COR-L47 (cell line): ENCODE measurements at places on chromosomes 4 and X.

GRCh38 chrX:132704769-132705168, 215.9 kb upstream of the MBNL3 start:
- no peak for DNase-seq

GRCh38 chr4:121308328-121308663, 72.5 kb downstream of the QRFPR start:
- DNase-seq, result no peak

DNA sequence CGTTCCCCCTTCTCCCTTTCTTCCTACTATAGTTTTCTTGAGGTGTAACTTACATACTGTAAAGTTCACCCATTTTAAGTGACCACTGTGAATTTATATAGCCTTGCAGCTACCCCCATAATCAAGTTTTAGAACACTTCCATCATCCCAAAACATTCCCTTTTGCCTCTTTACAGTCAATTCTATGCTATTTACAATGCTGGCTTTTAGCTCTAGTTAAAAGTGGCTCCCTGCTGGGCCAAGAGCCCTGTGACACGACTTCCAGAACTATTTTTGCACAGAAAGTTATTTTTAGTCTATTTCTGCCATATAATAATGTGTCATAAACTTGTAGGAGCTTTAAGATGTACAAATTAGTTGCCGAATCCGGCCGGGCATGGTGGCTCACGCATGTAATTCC, 26.9 kb downstream of the MAP7D2 start:
- no peak for DNase-seq

GRCh38 chr4:46185766-46186165, 61.9 kb upstream of the GABRG1 start:
- no peak for DNase-seq

DNA sequence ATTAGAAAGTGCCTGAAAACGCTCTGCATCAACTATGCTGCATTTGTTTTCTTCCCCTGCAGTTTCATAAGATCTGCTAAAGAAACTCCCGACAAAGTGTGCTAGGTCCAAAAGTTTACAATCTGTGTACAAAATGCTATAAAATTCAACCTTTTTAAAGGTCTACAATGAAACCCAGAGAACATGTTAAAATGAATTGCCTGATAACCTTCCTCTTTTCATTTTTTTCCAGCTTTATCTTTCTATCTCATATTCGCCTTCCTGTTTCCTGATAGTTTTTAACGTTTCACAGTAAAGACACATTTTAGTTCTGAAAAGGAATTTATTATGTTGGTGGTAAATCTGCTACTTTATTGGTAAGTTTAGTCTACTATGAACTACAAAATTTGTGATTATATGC, 9.5 kb upstream of the HPGDS start:
- DNase-seq, result no peak

DNA sequence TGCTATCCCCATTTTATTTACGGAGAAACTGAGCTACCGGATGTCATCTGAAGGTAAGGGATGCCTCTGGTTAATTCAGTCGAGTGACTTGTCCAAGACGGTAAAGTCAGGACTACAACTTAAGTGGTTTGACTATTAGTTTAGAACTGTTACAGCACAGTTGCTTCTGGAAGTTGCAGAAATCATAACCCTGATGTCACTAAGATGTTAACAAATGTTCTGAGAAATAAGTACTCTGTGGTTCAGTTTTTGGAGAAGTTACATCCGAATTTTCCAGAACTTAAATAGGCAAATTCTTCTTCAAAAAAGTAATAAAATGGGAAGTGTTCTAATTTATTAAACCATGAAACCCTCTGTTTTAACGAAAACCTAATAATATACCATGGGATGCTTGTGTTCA, 3.1 kb downstream of the PPA2 start:
- no peak for DNase-seq

- DNase-seq, result no peak
Observed at GRCh38 chr4:3465698-3466671, 2.9 kb downstream of the DOK7 start.

GRCh38 chr4:10069075-10069642, 47.4 kb downstream of the WDR1 start:
- peak; percentile 29 for DNase-seq

GRCh38 chr4:80202741-80203553, 5.6 kb downstream of the PRDM8 start:
- no peak for DNase-seq

- DNase-seq, result no peak
Observed at GRCh38 chr4:114226968-114227760, 247.7 kb upstream of the ARSJ start.

DNA sequence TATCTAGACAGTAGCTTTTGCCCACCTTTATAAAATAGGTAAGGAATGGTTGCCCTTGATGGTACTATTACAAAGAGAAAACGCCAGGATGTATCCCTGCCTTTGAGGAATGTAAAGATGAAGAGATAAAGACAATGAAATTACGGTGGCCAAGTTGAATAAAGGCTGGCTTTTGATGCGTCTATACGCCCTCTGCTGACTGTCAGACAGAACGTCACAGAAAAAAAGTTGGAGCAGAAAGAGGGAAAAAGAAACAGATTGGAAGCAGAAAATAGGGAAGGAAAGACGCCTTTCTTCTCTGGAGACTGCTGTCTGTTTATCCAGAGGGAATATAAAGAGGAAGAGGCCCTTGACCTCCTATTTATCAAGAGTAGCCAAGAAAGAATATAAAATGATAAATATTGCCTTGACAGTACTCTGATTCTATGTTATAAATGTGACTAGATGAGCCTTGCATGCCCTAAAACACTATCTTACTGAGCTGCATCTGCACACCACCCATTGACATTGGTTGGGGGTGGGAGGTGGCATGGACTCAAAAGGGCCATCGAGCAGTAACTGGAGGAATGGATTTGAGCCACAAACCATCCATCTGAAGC, 30.6 kb downstream of the PCDH19 start:
- DNase-seq, result peak; percentile 6

DNA sequence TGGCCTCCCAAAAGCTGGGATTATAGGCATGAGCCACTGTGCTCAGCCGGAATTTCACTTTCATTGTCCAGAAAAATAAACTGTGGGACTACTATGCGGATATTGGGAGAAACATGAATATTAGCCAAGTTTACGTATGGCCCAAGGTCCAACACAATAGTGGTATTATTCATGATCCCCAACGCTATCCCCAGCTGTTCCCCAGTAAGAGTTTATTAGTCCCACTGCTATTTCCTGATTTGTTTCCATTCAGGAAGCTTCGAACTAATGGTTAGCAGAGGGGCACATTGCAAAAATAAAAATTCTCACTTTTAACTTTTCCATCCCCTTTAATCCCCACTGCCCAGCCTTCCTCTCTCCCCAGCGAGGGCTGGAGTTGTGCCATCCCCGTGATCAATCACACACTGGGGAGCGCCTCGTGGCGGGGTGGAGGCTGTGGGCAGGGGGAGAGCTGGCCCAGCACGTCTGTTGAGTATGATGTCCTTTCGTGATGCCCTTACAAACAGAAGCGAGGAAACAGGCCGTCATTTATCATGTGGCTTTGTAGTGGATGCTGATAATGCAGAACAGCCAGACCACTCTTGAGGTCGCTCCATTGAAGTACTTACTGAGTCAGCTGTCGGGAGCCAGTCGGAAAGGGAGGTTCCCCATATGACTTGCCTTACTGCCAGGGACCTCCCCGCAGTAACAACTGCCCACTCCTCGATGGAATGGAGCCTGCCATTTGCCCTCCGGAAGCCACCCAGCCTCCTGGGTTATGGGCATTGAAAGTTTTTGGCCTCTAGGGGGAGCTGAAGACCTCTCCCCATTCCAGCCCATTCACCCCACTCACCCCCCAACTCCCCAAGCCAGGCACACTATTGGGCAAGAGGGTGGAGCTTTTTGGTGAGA, 117.0 kb downstream of the KDR start:
- DNase-seq, result no peak

GRCh38 chrX:46715997-46716396, 42.9 kb downstream of the SLC9A7 start:
- no peak for DNase-seq

DNA sequence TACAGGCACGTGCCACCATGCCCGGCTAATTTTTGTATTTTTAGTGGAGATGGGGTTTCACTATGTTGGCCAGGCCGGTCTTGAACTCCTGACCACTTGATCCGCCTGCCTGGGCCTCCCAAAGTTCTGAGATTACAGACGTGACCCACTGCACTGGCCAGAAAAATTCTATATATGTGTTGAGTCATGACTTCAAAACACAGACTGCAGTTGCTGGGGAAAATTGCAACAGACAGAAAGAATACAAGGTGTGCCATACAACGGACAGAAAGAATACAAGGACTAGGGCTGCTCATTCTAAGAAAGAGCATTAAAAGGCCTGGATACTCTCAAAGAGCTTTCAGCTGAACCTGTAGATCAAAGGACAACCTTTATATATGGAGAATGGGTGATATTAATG, 109.6 kb upstream of the ACSL4 start:
- no peak for DNase-seq

DNA sequence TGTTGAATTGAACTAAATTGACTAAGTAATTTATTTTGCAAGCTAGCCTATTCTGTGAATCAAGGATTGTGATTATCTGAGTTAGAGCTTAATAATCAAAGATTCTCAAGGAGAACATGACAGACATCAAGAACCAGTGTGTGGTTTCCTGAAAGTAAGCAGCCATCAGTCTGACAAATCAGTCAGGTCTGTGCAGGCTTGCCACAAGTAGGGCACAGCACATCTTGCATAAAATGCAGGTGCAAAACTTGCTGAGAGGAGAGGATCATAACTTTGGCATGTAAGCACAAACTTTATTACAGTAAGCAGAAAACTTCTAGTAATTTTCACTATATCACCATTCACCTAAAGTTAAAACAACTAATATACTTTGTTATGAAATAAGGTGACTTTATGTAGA, 22.5 kb downstream of the FAM241A start:
- DNase-seq, result no peak

DNA sequence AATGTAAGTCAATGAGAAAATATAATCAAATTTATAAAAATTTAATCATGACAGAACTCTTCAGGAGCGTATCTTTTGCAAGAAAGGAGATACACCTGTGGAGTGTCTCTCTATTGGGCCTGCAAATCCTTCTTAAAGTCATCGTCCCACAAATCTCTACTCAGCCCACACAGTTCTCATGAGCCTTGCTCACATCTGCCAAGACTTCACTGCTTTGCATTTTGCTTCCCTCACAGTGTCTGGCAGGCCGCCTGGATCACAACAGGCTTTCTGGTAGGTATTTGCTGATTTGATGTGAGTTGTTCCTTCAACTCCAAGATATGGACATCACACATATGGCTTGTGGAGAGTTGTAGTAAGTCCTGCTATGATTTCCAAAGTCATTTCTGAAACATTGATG, 183.1 kb upstream of the ARX start:
- no peak for DNase-seq

GRCh38 chr4:187484186-187484585, 511.4 kb upstream of the ZFP42 start:
- no peak for DNase-seq

GRCh38 chr4:132818091-132818490, 331.0 kb upstream of the PCDH10 start:
- DNase-seq, result no peak

DNA sequence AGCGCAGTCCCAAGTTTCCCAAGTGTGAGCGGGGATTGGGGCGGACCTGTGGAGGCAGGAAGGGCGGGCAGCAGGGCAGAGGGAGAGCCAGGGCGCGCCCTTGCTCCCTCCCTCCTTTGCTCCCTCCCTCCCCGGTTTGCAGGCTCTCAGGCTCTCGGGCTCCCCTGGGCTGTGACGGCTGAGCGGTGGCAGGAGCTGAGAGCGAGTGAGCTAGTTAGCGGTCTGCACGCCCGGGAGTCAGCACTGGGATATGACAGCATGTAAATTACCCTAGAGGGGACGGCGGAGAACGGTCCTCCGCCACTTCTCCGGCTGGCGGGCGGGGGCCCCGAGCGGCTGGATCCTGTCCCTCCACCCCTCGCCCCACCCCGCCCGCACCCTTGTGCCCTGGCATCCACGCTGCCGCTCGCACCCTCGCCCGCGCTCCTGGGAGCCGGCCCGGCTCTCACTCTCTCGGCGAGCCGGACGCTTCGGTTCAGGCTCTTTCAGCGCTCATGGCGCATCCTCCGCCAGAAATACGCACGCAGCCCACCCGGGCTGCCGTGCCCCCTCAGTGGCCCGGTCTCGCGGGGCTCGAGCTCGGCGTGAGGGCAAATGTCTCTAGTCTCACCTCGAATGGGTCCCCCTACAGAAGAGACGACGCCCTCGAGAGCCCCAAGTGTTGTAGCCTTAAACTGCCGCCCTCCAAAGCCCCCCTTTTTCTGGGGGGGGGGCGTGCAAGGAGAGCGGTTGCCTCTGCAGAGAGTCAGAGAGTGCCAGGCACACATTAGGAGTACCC, at the start of gene TSC22D3:
Gene TSC22D3, minus strand, starts transcription at position 54 of the 778 bp plus-strand sequence. CDS start 368 bp downstream, outside the sequence.
- peak; percentile 32 for DNase-seq

- DNase-seq, result no peak
Observed at GRCh38 chr4:156029691-156030090, 76.0 kb upstream of the CTSO start.

DNA sequence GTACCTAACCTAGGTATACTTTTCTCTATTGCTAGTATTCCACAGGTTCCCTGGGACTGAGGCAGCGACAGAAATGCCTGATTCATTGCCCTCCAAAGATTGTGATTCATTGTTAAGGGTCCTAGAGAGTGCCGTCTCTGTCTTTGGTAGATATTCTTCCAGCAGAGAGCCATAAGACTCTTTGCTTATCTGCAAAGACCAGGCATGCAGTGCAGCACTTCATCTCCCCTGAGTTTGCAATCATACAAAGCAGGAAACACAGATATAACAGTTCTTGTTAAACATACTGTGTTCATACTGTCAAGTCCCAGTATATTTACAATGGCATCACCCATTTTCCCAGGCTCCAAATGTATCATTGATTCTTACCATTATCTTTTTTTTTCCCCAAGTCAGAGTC, 47.7 kb downstream of the KLF8 start:
- DNase-seq, result no peak

DNA sequence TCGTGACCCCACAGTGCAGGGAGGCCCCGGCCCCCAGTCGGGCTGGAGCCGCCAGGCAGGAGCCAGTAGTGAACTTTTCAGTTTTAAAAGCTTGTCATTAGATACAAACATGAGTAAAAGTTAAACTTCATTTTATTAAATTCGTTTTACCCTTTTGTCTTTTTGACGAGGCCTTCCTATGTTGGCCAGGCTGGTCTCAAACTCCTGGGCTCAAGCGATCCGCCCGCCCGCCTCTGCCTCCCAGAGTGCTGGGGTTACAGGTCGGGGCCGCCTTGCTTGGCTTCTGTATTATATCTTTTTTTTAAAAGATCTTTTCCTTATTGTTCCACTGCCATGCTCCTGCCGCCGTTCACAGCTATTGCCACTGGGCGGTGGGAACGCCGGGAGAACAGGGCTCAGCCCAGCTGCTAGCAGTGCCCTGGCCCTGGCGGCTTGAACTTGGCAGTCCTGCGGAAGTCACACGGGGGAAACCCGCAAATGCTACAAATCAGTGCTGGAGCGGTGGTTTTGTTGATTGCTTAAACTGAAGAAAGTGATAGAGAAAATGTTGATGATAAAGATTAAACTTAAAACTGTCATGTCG, 968 bp upstream of the NELFA start:
- peak; percentile 66 for DNase-seq
